Common myeloid progenitor, CD34-positive (primary cell): ENCODE measurements at places on chromosomes 12 and 14.

DNA sequence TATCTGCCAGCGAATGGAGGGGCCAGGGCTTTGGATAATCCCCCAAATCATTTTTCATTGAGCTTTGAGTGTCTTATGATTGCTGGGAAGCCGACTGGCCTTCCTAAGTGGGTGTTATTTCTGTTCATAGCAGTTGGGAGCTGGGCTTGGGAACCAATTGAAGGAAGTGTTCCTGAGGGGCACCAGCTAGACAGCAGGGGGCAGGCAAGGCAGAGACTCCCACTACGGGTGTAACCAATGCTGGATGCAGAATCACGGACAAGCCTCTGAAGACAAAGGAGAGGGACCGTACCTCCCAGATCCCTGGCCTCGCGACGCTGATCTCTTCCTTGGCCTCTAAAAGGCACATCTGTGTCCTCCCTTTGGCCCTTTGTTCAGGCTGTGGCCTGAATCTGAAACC is 149.0 kb upstream of the PRMT8 start:
- no peaks in the 10 kb centered on the region for H3K36me3 ChIP-seq
- H3K27me3 ChIP-seq, result no peaks in the 10 kb centered on the region
- H3K27ac ChIP-seq, result no peak overlapping the region
- DNase-seq, result peak; percentile 66
- no peak overlapping the region for H3K4me3 ChIP-seq

DNA sequence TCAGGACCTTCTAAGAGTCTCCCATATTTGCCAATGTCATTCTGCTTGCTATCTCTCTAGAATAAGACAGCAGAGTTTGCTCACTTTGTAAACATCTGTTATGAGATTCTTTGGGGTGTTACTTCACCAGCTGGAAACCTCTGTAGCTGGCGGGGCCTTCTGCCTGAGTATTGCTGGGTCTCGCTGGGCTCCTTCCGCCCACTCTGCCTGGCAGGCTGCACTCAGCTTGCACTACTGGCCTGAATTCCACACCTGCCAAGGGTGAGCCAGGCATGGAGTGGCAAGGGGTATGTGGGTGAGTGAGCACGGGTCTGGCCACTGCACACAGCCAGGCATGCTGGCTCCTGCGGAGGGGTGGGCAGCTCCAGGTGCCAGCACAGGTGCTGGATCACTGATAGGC is 267.3 kb upstream of the PDE3A start:
- no peaks in the 10 kb centered on the region for H3K36me3 ChIP-seq
- DNase-seq, result no peak
- no peak overlapping the region for H3K4me3 ChIP-seq
- H3K4me1 ChIP-seq, result no peaks in the 10 kb centered on the region
- no peak overlapping the region for H3K27ac ChIP-seq
- H3K27me3 ChIP-seq, result no peaks in the 10 kb centered on the region

GRCh38 chr12:9992296-9992695 is 6.6 kb downstream of the CLEC1B start:
- no peaks in the 10 kb centered on the region for H3K36me3 ChIP-seq
- H3K27ac ChIP-seq, result no peak overlapping the region
- no peak overlapping the region for H3K4me3 ChIP-seq
- no peak for DNase-seq
- H3K4me1 ChIP-seq, result no peaks in the 10 kb centered on the region

GRCh38 chr12:65232476-65233077 is 45.9 kb upstream of the MSRB3 start:
- peaks cover 4% of the 10 kb centered on the region for H3K36me3 ChIP-seq
- H3K4me3 ChIP-seq, result no peak overlapping the region
- no peaks in the 10 kb centered on the region for H3K4me1 ChIP-seq
- H3K27me3 ChIP-seq, result no peaks in the 10 kb centered on the region

DNA sequence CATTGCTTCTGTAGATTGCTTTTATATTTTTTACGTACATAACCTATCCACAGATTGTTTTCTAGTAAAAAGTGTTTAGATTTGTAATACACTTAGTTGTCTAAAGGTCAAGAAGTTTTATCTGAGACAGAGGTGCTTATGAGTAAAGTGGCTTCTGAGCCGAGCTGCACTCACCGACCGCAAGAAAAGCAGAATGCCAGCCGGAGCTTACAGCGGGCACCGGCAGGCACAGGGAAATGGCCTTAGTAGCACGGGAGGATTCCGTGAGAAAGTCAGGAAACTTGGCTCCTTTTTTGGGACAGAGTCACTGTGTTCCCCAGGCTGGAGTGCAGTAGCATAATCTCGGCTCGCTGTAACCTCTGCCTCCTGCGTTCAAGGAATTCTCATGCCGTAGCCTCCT is 29.8 kb downstream of the PIWIL1 start:
- H3K27ac ChIP-seq, result no peak overlapping the region
- H3K4me3 ChIP-seq, result no peak overlapping the region
- DNase-seq, result no peak
- no peaks in the 10 kb centered on the region for H3K27me3 ChIP-seq
- no peaks in the 10 kb centered on the region for H3K36me3 ChIP-seq
- no peaks in the 10 kb centered on the region for H3K4me1 ChIP-seq

DNA sequence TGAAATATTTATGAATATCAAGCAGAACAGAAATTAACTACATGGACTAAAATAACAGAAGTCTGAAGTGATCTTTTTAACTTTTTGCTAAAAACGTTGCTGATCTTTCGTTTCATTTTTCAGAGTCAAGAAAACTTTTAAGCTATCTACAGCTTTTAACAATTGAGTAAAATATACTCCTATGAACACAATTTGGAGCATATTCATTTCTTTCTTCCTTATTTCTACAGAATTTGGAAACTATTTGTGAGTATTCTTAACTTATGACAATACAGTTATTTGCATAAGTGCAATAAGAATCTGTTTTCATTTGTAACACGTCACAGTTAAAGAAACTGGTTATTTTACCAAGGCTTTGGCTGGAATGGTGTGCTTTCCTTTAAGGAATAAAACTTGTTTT is 21.0 kb upstream of the B4GALNT1 start:
- no peak overlapping the region for H3K27ac ChIP-seq
- H3K27me3 ChIP-seq, result no peaks in the 10 kb centered on the region
- no peaks in the 10 kb centered on the region for H3K36me3 ChIP-seq
- DNase-seq, result no peak

GRCh38 chr12:50555471-50555885 is 50.7 kb downstream of the DIP2B start:
- H3K36me3 ChIP-seq, result peaks cover 3% of the 10 kb centered on the region
- no peak overlapping the region for H3K4me3 ChIP-seq
- H3K27me3 ChIP-seq, result no peaks in the 10 kb centered on the region
- peak overlapping the region; percentile 50 for H3K27ac ChIP-seq
- no peak for DNase-seq

DNA sequence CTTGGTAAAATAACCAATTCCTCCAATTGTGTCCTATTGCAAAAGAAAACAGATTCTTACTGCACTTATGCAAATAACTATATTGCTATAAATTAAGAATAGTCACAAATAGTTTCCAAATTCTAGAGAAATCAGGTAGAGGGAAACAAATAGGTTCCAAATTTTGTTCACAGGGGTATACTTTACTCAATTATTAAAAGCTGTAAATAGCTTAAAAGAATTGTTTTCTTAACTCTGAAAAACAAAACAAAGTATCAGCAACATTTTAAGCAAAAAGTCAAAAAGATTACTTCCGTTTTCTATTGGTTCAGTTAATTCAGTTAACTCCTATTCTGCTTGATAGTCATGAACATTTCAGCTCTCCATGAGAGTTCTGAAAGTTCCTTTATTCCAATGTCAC is 85.6 kb upstream of the PPP4R3A start:
- H3K27me3 ChIP-seq, result no peaks in the 10 kb centered on the region
- no peaks in the 10 kb centered on the region for H3K36me3 ChIP-seq
- peak; percentile 15 for DNase-seq
- H3K4me3 ChIP-seq, result no peak overlapping the region
- no peak overlapping the region for H3K27ac ChIP-seq

GRCh38 chr12:66132408-66132807 is 1.9 kb upstream of the LLPH start:
- H3K27ac ChIP-seq, result no peak overlapping the region
- no peak for DNase-seq
- H3K4me1 ChIP-seq, result peaks cover 12% of the 10 kb centered on the region
- no peak overlapping the region for H3K4me3 ChIP-seq

DNA sequence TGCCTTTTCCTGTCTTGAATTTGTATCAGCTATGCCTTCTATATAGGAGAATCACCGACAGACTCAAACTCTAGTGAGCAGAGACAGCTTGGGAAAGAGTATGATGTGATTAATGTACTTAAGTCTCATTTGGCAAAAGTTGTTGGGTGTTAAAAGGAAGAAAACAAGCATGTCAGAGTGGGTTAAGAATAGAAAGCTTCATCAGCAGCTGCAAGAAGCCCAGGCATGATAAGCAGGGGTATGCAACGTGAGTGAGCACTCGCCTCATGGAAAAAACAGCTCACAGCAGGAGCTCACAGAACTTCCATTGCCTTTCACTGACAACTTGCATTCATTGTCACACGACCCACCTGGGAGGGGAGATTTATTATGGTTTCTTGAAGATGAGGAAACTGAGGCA is 35.9 kb upstream of the WNK1 start:
- no peaks in the 10 kb centered on the region for H3K27me3 ChIP-seq
- H3K4me1 ChIP-seq, result peaks cover 38% of the 10 kb centered on the region
- no peak overlapping the region for H3K4me3 ChIP-seq
- H3K27ac ChIP-seq, result no peak overlapping the region

DNA sequence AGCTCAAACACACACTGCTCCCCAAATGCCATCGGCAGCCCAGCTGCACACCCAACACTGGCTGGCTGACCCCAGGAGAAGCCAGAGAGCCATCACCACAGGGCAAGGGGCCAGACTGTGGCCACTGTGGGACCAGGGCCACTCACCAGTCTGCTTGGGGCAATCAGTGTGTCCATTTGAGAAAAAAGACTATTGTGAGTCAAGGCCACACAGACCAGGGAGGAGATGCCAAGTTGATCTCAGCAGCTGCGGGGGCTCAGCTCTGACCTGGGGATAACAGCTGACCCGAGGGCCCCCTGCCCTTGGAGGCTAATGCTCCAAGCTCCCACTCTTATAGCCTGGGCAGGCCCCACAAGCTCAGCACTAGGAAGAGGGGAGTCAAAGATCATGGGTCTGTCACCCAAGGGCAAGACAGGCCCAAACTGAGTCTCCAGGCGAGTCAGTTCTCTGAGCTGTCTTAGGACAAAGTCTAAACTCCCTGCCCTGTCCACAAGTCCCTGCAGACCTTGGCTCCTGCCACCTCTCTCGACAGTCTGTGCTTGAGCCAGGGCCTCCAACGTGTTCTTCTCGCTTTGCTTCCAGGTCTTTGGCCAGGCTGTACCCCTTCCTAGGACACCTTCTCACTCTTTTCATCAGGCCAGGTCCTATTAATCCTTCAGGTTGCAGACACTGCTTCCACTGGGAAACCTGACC is 30.1 kb upstream of the PNMA1 start:
- H3K4me3 ChIP-seq, result peak overlapping the region; percentile 68
- H3K27ac ChIP-seq, result peak overlapping the region; percentile 87
- peaks cover 26% of the 10 kb centered on the region for H3K4me1 ChIP-seq
- DNase-seq, result no peak
- no peaks in the 10 kb centered on the region for H3K27me3 ChIP-seq

DNA sequence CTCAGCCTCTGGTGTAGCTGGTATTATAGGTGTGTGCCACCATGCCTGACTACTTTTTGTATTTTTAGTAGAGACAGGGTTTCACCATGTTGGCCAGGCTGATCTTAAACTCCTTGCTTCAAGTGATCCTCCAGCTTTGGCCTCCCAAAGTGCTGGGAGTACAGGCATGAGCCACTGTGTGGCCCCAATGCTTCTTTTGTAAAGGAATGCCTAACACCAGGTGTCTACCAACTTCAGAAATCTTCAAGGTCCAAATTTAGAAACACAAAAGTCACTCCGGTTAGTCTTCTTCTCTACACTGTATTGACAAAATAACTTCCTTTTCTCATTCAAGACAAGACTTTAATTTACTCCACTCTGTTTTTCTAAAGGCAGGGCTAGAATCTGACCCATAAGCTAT is 188.7 kb downstream of the PRKD1 start:
- H3K27me3 ChIP-seq, result no peaks in the 10 kb centered on the region
- H3K27ac ChIP-seq, result no peak overlapping the region
- H3K4me1 ChIP-seq, result no peaks in the 10 kb centered on the region
- H3K36me3 ChIP-seq, result no peaks in the 10 kb centered on the region
- no peak for DNase-seq

DNA sequence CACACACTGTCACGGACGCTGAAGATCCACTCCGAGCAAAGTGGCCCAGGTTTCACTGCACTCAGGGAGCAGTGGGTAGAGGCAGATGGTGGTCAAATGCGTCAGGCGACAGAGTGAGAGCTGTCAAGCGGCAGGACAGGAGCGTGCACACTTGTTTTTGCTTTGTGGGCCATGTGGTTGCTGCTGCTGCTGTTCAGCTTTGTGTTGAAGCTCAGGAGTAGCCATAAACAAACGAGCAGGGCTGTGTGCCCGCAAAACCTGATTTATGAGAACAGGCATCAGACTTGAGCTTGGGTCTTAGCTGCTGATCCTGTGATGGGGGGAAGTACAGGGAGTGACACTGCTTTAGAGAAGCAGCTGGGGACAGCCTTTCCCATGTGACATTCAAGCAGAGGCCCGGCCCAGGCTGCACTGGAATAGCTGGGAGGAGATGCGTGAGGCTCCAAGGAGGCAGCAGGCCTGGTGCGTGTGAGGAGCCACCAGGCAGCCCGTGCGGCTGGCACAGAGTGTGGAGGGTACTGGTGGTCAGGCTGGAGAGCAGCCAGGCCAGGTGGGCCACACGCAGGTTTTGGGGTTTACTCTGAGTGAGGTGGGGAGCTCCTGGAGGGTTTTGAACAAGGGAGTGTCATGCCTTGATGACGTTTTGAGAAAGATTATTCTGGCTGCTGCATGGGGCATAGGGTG is 31.1 kb upstream of the ASPG start:
- no peaks in the 10 kb centered on the region for H3K36me3 ChIP-seq
- no peaks in the 10 kb centered on the region for H3K4me1 ChIP-seq
- DNase-seq, result no peak
- no peak overlapping the region for H3K27ac ChIP-seq
- H3K4me3 ChIP-seq, result no peak overlapping the region
- H3K27me3 ChIP-seq, result peaks cover 8% of the 10 kb centered on the region

DNA sequence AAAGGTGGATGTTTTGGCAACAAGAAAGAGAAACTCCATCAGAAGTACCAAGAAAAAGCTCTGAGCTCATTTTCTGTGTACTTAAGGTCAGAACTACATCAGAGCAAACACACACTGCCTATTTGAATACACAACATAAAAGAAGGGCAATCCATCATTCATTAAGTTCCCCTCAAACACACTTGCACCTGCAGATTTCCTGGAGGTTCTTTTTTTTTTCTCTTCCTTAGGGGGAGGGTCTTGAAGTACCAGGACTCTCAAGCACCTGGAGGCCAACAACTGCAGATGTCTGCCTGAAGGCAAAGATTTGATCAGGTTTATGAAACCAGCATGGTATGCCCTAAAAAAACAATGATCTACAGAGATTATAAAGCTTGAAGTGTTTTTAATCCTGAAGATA is 26.1 kb upstream of the PTHLH start:
- no peak overlapping the region for H3K4me3 ChIP-seq
- no peak for DNase-seq
- no peaks in the 10 kb centered on the region for H3K36me3 ChIP-seq
- no peak overlapping the region for H3K27ac ChIP-seq

GRCh38 chr12:66118240-66118891 is 12.2 kb downstream of the LLPH start:
- H3K4me3 ChIP-seq, result no peak overlapping the region
- peaks cover 6% of the 10 kb centered on the region for H3K4me1 ChIP-seq
- DNase-seq, result no peak
- no peaks in the 10 kb centered on the region for H3K27me3 ChIP-seq
- no peak overlapping the region for H3K27ac ChIP-seq

GRCh38 chr12:26212396-26212795 is 17.0 kb downstream of the SSPN start:
- no peaks in the 10 kb centered on the region for H3K4me1 ChIP-seq
- DNase-seq, result no peak
- H3K36me3 ChIP-seq, result no peaks in the 10 kb centered on the region
